ACHN (cell line): ENCODE measurements at places on chromosomes 7 and 10.
A peak's percentile ranks its signal among the peaks of the same experiment; 100 is the strongest.

DNA sequence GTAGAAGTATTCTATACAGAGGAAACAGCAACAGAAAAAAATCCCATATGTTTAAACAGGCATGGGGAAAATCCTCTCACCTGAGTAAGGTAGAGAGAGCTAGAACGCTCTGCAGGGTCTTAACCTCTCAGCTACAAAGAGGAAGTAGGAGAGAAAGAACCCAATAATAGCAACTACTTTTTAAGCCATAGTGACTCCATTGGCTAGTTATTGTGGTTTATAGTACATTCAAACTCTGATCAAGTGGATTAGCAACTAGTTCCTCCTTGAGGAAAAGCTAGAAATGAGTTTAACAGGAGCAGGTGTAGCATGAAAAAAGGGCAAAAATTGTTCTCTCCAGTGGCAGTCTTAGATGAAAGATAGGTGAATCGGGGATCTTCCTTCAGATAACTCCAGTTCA, 89.7 kb downstream of the HGF start:
- no peak for DNase-seq

GRCh38 chr10:32041290-32042028, 14.8 kb downstream of the KIF5B start:
- DNase-seq: no peak

- no peak for DNase-seq
These were observed 206.6 kb downstream of the LSM5 start for GRCh38 chr7:32283546-32283945.

- DNase-seq: no peak
These were observed 186.8 kb downstream of the MACC1 start for GRCh38 chr7:20030417-20030816.

- DNase-seq: no peak
These were observed 158.6 kb upstream of the TARP start for GRCh38 chr7:38432080-38432479.

- DNase-seq: no peak
These were observed 71.5 kb upstream of the ADO start for GRCh38 chr10:62732841-62733653.

DNA sequence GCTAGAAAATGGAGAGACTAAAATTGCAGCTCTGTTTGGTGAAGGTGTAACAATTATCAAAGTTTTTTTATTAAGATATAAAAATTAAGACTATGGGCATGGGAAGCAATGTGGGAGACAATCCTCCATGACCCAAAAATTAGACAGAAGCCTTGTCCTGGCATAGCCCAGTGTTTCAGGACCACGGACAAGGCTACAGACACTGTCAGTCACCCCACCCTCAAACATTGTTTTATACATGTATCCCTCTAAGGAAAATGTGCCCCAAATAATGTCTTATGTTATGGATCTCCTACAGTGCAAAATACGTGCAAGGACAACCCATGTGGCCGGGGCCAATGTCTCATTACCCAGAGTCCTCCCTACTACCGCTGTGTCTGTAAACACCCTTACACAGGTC, 24.0 kb downstream of the HABP2 start:
- peak; percentile 51 for DNase-seq

GRCh38 chr7:157490465-157490912, 153.7 kb downstream of the DNAJB6 start:
- peak; percentile 41 for DNase-seq

DNA sequence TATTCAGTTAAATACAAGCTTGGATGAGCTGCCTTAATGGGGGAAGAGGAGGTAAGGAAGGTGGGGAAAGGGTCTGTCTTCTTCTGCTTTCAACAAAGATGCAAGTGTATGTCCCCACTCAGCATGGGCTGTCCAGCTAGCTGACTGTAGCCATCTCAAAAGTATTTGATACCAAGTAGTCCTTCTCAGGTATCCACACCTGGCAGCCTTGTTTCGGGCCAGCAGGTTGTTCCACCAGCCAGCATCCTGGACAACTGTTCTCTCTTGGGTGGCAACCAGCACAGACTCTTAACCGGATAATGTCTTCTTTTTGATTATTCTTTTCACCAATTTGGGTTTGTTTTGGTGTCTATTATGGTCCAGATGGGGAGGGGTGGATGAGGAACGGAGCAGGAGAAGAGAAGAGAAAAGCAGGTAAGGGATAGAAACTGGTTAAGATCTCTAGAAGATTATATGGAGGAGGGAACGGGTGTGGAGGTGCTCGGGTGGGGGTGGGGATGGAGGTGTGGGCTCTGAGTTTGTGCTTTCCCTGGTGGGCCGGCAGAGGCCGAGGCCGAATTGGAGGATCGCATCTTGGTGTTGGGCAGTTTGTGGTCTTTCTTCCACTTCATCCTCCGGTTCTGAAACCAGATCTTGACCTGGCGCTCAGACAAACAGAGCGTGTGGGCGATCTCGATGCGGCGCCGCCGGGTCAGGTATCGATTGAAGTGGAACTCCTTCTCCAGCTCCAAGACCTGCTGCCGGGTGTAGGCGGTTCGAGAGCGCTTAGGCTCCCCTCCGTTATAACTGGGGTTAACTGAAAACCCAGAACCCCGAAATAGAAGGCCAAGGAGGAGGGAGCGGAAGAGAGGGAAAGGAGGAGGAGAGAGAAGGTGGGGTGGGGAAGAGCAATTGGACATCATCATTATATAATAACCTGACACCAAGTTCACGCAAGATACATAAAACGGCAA, 1.5 kb downstream of the HOXA4 start:
- DNase-seq: peak; percentile 48

- DNase-seq: no peak
These were observed 600.5 kb downstream of the MAGI2 start for GRCh38 chr7:78852951-78853350.

DNA sequence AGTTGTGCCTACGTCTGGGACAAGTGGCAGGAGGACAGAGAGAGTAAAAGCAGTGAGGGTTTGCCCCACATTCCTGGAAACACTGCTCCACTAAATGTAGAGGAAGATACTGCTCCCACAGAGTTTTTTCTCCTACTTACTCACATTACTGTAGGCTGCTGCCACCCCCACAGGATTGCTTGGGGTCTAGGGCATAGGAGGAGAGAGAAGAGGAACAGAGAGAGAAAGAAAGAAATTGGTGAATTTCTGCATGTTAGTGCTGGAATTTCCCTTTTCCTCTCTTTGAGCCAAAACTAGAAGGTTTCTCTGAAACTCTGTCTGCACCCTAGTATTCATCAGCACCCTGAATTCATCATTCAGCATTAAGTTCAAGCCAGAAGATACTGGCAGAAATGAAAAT, 397.9 kb downstream of the INHBA start:
- no peak for DNase-seq

DNA sequence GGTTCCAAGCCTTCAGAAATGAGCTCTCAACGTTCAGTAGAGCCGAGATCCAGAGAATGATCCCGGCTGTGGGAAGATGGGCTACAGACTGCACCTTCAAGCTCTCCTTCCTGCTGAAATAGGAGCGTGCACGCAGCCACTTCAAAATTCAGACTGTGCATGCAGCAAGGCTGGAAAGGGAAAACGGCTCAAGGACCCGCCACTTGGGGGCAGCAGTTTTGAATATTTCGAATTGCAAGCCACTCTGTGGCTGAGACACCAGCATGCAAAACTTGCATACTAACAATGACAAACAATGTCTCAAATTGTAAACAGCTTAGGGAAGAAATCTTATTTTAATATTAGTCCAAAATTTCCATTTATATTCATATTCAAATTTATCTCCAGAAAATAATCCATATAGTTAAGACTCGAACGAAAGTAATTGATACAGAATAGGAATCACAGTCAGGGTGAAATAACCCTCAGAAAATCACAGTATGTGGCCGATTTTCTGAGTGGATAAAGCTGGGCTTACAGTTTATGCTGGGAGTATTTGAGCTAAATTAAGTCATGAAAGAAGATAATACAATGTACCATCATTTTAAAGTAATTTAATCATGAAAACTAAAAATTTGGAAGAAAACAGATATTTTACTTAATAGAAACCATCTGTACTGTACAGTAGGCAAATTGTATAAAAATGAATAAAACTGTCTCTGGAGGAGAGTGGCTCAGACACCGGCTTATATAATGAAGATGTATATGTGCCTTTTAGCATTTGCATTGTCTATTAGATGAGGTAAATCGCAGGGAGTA, 137.9 kb upstream of the MKI67 start:
- peak; percentile 61 for DNase-seq

GRCh38 chr7:94054130-94054529, 50.0 kb upstream of the BET1 start:
- peak; percentile 79 for DNase-seq

DNA sequence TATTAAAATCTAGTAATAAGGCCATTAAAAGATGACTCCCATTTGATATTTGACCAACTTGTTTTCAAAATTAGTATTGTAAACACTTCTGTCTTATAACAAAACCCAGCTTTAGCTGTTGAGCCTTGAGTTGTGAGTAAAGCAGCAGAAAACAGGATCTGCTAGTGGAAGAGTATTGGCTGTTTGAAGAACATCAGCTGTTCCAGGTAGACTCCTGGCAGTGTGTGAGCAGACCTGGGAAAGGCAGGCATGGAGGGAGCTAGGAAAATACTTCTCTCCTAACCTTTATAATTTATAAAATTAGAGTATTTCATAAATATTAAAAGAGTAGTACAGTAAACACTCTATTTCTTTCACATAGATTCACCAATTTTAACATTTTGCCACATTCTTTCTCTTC, 29.0 kb downstream of the KAT6B start:
- no peak for DNase-seq

DNA sequence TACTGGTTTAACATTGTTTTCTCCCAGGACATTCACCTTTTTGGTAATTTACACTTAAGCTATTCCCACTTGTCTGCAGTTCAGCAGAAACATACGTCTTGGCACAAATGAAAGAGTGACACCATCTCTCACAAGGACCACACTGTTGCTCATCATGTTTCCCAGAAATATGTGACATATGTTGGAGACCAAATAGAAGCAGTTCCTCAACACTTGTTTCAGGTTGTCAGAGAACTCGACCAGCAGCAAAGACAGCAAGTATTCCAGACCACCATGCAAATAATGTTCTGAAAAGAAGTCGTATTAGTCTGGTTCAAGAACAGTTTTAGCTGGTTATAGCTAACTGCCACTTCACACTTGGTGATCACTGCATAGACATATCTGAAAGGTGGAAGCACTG, 81.3 kb upstream of the KLF6 start:
- DNase-seq: no peak

DNA sequence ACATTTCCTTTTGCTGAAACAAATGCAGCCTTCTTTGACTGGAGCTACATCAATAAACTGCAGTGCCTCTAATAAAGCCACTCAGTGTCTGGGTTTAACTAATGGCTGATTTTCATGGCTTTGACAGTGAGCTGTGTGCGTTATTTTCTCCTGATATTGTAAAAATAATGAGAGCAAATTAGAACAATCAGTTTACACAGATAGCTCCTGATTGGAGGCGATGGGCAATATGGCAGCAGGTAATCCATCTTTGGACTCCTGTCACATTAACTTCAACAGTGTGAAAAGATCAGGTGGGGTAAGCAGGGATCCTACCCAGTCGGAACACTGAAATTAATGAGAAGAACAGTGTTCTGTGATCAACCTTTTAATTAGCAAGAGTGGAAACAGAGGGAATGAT, 100.7 kb downstream of the POLL start:
- no peak for DNase-seq

- no peak for DNase-seq
These were observed 992 bp upstream of the RBM20 start for GRCh38 chr10:110643035-110643652.

DNA sequence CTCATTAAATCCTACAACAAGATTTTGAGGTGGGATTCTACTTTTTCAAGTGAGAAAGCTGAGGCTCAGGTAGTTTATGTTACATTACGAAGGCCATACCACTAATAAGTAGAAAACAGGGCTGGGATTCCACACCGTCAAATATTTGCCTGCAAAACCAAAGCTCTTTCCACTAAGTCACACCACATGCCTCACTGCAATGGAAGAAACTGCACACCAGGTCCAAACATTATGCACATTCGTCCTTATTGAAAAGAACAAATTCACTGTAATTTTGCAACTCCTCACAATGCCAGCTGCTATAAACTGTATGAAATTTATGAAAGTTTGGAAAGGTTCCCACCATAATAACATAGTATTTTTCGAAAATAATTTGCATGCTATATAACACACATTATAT, 66.5 kb downstream of the DGKB start:
- no peak for DNase-seq

DNA sequence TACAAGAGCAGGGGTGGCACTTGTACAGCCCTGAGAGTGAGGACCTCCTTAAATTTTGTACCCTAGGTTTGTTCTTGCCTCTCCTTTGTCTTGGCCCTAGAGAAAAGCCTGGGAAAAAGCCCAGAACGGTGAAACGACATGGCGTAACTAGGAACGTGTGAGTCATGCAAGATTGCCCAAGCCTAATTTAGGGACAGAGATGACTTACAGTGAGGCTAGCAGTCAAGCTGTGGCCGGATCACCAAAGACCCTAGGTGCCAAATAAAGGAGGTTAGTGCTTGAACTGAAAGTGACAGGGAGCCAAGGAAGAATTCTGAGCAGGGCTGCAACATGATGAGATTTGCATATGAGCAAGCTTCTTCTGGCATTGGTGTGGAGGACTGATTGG, 25.1 kb downstream of the TBXAS1 start:
- DNase-seq: no peak

- DNase-seq: no peak
These were observed 85.3 kb upstream of the PCLO start for GRCh38 chr7:83248000-83248399.
